D341Med (cell line): ENCODE measurements at places on chromosomes 13 and 19.

DNA sequence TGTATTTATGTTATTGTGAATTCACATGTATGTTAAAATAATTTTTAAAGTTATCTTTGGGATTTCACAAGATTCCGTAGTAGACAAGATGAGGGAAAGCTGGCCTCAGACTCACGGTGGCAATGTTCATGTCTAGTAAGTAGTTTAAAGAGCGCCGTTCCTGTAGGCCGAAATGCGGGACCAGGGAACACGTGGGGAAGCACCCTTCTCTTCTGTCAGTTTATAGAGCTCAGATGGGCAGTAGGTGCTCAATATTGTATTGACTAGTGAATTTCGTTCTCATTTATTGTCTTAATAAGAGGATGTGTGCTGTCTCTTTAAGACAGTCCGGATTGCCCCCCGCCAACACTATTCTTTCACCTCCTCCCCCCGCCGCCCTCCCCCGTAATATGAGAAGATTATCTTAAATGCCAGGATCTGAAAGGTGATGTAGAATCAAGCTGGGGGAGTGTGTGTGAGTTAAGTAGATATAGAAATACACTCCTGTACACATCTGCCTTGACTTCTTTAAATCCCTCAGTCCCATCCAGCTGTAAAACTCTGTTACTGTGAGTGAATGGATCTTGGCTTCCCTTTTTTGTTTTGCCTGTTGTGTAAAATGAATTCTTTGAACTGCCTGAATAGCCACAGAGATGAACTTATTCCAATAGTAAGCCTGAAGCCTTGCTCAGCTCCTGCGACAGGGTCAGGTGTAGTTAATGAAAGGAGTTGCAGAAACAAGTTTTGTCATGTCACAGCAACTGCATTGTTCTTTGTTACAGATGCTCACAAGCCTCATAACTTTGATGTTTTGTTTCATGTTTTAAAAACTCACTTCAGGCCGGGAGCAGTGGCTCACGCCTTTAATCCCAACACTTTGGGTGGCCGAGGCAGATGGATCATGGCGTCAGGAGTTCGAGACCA is 1.3 kb downstream of the LAMP1 start:
- DNase-seq: no peak

GRCh38 chr19:57288373-57288772 is 8.1 kb downstream of the ZNF460 start:
- no peak for DNase-seq

GRCh38 chr19:41299755-41300089 is 10.2 kb upstream of the CCDC97 start:
- DNase-seq: no peak

DNA sequence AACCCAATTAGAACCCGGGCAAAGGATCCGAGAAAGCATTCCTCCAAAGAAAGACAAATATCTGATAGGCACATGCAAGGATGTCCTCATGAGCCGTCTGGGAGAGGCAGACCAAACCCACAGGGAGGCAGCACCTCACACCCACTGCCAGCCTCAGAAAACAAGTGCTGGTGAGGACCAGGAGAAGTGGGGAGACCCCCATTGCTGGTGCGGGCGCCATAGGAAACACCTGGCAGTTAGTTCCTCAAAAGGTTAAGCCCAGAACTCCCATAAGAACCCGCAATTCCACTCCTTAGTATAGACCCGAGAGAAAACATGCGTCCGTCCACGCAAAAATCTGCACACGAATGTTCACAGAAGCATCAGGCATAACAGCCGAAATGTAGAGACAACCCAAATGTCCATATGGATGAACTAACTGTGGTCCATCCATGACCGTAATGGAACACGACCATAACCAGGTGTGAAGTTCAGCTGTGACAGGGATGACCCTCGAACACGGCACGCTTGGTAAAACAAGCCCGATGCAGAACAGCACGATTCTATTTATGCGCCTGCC is 7.9 kb downstream of the ZNF787 start:
- no peak for DNase-seq

DNA sequence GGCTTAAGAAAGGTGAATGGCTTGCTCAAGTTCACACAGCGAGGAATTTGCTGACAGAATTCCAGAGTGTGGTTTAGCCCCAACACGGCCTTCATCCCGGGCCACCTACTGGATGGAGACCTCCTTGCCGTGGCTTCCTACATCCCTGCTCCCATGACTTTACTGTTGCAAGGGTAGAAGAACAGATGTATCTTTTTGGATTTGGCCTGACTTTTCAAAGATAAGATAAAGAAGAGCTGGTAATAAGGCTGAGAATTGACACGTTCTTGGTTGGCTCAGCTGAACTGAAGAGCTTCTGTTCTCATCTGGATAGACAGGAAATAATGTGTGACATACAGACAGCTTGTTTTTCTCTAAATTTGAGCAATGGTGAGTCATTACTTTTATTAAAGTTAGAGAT is 113.1 kb downstream of the KLF5 start:
- no peak for DNase-seq

- no peak for DNase-seq
These were observed 4.6 kb upstream of the EPS8L1 start for GRCh38 chr19:55071129-55071502.

DNA sequence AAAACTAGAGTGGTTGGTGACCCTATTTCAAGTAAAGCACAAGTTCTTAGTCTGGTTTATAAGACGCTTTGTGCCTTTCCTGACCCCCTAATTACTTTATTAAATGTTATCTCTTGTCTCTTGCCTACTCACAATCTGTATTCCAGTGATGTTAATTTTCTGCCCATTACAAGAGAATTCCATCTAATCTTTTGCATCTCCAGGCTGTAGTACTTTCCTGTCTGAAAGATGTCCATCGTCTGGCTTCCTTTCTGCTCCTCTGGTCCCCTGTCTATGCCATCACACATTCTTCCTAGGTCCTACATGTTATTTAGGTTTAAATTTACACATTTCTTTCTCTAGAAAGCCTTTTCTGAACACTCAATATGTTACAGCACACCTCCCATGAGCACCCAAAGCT is 25.9 kb upstream of the OXGR1 start:
- DNase-seq: no peak

DNA sequence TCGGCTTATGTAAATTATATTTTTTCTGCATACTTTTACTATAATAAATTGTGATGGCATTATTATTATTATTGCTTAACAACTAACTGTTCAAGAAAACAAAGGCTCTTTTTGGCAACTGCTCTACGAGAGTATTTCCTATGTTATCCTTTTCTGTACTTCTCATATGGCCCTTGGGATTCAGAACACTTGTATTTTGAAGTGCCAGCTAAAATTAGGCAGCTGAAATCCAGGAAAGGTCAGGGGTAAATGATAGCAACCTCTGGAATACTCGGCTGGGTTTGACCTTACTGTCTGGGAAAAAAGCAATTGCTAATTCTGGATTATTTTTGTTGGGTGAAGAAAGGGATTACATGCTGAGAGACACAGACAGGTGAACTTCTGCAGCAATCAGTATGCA is 23.9 kb downstream of the EDNRB start:
- no peak for DNase-seq

GRCh38 chr13:23147827-23148226 is 33.0 kb upstream of the SGCG start:
- DNase-seq: no peak

GRCh38 chr19:8531470-8531869 is 17.5 kb upstream of the ZNF414 start:
- no peak for DNase-seq

GRCh38 chr13:99040536-99041131 is 62.8 kb upstream of the DOCK9 start:
- DNase-seq: no peak

GRCh38 chr19:58261968-58262921 is 16.5 kb upstream of the ZNF8 start:
- DNase-seq: no peak

DNA sequence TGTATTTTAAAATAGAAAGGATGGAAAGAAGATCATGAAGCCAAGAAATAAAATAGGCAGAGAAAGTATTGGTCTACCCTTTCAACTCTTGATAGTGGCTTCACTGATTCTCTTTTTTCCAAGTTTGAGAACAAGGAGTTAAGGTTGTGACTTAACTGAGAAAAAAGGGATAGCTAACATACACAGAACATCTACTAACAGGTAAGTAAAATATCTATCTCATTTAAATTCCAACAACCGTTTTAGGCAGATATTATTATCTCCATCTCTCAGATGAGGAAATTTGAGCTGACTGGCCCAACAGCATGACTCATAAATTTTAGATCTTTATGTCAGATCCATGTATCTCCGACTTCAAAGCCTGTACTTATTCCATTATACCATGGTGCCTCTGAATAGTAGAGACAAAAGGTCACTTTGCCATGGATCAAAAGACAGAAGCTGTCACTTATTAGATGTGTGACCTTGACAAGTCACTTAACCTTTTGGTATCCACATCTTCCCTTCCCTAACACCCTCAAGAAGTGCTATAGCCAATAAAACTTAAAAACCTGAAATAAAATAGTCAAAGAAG is 152.1 kb downstream of the DACH1 start:
- DNase-seq: no peak

- peak; percentile 90 for DNase-seq
These were observed 8.7 kb upstream of the INSL3 start for GRCh38 chr19:17829855-17830566.

DNA sequence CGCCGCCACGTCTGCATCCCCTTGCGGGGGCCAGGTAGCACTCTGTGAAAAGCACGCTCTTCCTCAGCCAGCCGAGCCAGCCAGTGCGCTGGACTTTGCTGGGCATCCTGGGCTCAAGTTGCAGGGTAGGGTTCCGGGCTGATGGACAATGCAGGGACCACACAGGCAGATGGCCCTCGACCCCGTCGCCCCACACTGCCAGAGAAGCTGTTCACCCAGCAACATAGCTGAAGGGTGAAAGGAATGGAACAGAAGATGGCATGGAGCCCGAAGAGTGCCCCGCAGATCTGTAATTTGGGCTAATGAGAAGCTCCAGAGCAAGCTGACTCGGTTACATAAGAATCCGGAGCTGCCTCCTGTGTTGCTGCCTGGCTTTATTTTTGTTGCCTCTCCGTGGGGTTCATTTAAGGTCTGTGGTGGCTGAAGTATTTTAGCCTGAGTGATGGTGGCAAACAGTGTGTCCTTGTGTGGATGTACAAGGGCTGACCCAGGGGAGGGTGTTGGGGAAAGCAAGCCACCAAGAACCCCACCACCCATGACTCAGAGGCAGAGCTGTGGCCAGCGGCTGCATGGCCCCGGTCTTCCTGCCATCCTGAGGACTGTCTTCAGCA is 105.8 kb downstream of the SOX1 start:
- DNase-seq: no peak

- no peak for DNase-seq
These were observed 985.4 kb downstream of the DIAPH3 start for GRCh38 chr13:59178344-59178743.

DNA sequence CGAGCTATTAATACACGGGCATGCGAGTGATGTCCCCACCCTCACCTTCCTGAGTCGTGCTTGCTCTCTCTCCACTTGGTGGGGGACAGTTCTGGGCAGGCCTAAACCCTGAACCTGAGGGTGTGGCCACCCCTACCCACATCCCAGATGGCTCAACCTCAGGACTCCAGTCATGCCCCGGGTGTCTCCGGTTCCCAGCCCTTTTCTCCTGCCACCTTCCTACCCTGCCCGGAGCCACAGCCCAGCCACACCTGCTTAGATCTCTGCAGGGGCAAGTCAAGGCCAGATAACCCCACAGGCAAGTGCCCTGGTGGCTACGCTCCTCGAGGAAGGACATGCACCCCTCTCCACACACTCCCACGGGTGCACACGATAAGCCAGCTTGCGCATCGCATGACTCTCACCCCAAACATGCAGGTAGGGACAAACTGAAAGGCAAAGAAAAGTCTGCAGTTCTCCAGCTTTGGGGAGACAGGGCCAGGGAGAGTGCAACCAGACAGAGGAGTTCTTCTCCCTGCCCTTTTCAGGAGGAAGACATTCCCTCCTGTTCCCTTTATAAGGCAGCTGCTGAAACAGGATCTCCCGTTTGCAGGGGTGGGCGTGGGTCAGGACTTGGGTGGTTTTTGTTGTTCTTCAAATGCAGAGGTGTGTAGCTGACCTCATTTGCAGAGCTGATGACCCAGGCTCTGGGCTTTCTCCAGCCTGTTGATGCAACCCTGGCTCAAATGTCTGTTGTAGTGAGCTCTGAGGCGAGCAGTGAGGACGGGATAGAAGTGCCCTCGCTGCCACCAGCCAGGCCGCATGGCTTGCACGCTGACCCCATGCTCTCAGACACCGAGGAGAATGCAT is 88.6 kb downstream of the DPF1 start:
- no peak for DNase-seq

- DNase-seq: peak; percentile 43
These were observed 20.2 kb downstream of the HIPK4 start for GRCh38 chr19:40369797-40370196.

- DNase-seq: no peak
These were observed 2868.3 kb upstream of the PCDH20 start for GRCh38 chr13:64283926-64284325.

DNA sequence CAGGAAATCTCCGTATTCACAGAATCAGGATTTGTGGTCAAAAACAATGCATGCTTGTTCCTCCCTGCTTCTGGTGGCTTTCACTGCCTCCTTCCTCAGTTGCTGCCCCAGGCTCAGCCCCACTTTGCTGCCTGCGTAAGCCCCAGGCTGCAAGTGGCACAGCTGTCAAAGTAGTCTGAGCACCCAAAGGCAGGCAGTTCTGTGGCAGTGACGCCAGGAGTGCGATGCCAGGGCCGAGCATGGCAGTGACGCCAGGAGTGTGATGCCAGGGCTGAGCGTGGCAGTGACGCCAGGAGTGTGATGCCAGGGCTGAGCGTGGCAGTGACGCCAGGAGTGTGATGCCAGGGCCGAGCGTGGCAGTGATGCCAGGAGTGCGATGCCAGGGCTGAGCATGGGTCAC is 77.3 kb upstream of the GPR183 start:
- DNase-seq: no peak

- no peak for DNase-seq
These were observed 163.1 kb upstream of the MIR17HG start for GRCh38 chr13:91184244-91184926.

DNA sequence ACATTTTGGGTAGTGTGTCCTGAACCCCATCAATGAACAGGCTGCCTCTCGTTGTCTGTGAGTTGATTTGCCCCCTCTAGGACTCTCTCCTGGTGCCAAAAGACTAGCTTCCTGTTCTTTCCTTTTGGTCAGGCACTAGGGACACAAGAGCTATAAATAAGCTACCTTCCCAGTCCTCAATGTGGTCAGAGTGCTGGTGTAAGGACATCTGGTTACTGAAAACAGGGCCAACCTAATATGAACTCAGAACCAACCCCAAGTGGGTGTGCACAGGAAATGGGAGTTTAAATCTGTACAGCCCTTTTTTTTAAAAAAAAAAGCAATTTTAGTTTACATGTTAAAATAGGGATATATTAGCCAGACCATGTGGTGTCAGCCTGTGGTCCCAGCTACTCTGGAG is 129.2 kb downstream of the ZIC5 start:
- no peak for DNase-seq
